ENCODE measurements at places on chromosomes 6 and 20.

DNA sequence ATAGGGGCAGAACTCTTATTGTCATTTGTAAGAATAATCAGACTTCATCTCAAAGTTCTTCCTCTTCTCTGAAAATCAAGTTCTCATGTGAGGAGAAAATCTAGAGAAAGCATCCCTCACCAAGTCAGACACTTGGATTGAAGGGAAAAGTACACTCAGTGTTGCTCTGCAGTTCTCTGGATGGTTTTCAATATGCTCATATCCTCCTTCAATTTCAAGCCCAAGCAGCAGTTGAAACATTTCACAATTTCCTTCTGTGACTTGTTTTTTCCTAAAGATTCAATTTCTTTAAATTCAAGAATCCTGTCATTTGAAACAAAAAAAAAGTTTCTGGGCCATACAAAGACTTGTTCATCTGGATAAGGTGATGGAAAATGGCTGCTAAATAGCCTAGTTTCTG, 140.2 kb upstream of the AHI1 start:
- DNase-seq: no peak

- no peak for DNase-seq
Observed at GRCh38 chr6:111184827-111185532, 97.7 kb downstream of the SLC16A10 start.

DNA sequence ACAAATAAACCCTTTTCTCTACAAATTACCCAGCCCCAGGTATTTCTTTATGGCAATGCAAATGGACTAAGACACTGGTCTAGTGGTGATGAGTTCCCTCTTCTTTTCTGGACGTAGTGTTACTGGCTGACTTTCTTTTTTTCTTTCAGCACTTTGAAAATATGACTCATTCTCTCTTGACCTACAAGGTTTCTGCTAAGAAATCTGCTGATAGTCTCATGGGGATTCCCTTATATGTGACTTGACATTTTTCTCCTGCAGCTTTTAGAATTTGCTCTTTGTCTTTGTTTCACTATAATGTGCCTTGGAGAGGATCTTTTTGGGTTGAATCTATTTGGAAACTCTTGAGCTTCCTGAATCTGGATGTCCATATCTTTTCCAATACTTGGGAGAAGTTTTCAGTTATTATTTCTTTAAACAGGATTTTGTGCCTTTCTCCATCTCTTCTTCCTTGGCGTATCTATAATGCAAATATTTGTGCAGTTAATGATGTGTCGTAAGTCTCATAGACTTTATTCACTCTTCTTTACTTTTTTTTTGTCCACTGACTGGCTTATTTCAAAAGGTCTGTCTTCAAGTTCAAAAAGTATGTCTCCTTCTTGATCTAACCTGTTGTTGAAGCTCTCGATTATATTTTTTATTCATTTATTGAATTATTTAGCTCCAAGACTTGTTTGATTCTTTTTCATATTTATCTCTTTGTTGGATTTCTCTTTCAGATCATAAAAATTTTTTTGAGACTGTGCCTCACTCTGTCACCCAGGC, 42.2 kb upstream of the TPD52L1 start:
- DNase-seq: no peak

GRCh38 chr20:63261795-63262528, 7.7 kb upstream of the NKAIN4 start:
- no peak for DNase-seq

DNA sequence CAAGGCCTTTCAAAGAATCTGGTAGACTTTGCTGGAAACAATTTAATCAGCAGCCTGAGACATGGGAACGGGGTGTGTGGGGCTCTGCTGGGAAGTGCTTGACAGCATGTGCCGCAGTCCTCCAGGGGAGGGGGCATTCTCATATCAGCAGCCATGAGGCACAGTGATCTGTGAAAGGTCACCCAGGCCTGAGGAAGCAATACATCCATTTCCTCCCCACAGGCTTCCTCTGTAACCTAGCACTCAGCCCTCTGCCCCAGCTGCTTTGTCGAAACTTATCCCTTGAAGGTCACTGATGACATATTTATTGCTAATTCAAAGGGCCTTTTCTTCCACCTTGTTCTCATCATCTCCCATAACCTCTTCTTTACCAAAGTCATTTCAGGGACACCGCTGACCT, 103.3 kb downstream of the TNFAIP3 start:
- no peak for DNase-seq

DNA sequence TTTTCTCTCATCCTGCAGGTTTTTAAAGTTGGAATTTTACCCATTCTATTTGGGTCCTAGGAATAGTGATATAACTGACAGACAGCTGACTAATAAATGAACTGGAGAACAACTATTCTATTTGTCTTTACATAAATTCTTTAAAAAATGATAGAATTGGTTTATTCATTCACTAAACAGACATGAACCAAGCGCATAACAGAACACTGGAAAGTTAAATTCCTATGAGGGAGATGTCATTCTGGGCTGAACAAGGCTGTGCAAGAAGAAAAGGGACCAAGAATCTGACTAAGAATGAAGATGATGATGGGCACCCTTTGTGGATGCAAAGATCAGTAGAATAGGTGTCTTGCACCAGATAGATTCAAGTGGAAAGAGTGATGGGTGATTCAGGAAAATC, 256.3 kb upstream of the SASH1 start:
- DNase-seq: no peak

GRCh38 chr6:25253351-25253750, 25.8 kb upstream of the CARMIL1 start:
- DNase-seq: no peak

DNA sequence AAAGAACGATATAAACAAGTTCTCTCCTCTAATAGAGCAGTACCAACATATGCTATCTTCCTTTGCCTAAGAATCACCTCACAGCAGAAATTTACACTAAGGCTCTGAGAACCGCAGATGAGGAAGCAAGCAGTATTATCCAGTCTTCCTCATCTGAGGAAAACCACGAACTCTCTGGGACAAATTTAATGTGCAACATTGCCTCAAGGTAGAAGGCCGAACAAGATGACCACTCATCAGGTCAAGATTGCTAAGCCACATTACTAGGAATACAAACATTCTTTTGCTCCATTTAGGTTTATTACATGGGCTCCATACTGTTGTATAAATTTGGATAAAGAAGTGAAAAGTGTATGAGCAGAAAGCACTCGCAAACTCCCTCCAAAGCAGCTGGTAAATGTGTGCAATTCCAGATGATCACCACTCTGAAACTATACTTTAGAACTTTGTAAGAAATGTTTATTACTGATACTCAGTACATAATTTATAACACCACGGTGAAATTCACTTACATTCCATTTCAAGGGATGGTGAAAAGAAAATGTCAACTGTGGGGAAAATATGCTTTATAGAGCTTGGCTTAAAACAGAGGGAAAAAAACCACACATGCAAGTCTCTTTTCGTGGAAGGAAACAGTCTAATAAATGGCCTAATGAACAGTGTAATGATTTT, 398.4 kb downstream of the BTBD9 start:
- no peak for DNase-seq

DNA sequence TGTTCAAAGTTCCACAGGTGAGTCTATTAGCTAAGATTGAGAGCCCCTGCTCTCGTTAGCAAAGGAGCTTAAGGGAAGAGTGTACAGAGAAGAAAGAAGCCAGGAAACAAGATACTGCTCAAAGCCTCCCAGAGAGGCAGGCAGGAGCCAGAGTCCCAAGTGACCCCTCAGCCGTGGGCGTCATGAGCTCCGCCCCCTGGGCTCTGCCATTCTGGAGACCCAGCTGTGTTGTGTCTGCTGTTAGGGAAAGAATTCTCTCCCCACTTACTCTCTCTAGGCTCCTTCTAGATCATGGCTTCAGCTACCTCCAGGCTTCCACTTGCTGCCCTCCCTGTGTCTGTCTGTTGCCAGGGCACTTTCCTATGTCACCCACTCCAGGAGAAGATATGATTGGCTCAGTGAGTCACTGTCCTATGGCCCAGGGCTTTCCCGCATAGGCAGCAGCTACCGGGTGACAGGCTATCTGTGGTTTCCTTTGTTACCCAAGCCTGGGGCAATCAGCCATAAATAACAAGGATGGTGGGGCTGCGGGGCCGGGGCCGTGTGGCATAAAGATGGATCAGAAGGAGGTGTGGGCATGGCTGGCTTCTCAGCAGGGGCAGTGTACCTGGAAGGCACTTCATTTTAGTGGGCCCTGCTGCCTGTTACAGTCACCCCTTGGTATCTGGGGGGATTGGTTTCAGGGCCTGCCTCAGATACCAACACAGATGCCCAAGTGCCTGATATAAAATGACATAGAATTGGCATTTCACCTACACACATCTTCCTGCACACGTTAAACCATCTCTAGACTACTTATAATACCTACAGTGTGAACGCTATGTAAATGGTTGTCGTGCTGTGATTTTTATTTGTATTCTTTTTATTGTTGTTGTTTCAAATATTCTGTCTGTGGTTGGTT, 118.9 kb downstream of the ARMC2 start:
- DNase-seq: no peak

GRCh38 chr6:142240179-142240578, 61.6 kb upstream of the ADGRG6 start:
- DNase-seq: no peak

DNA sequence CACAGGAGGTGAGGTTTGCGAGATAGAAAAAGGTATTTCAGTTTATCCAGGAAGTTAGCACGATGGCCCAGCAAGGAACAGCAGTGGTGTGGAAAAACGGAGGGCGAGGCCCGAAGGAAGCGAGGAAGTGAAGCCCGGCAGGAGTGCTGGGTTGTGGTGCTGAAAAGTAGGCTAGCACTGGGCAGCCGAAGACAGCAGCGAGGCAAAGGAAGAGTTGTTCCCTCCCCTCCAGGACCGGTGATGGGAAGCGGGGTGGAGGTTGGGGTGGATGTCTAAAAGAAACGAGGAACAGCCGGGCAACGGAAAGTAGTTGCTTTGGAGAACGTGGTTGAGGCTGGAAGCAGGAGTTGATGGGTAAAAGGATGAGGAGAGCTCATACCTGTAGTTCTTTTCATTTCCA, 1.4 kb downstream of the METTL24 start:
- DNase-seq: no peak

DNA sequence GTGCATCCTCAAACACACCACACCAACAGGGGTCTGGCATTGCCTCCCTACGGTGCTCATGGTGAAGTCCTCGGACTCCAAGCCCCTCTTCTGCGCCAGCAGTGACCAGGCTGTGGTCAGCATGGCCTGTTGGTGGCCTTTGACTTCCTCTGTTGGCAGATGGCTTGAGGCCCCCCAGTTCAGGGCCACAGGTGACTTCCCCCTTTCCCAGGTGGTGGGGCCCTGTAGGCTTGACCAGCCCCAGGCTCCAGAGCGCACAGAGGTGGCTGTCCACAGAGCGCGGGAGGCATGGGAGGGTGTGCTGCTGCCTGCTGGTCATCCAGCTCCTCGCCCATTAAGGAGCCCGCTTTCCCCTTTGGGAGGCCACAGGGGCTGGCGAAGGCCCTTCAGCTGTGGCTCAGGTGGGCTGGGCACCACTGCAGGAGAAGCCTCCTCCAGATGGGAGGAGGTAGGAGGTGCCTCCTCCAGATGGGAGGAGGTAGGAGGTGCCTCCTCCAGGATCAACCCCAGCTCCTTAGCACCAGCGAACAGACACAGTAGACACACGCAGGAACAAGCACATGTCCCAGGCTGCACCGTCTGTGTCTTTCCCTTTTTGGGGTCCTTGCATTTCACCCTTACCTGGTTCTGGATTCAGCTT, 52.1 kb upstream of the BHLHE23 start:
- DNase-seq: no peak

- DNase-seq: no peak
Observed at GRCh38 chr6:16803294-16804200, 42.3 kb upstream of the ATXN1 start.

DNA sequence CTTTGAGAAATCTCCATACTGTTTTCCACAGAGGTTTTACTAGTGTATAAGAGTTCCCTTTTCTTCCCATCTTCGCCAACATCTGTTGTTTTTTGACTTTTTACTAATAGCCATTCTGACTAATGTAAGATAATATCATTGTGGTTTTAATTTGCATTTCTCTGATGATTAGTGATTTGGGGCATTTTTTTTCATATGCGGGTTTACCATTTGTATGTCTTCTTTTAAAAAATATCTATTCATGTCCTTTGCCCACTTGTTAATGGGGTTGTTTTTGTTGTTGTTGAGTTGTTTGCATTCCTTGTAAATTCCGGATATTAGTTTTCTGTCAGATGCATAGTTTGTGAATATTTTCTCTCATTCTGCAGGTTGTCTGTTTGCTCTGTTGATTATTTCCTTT, 167.1 kb downstream of the PRL start:
- no peak for DNase-seq

DNA sequence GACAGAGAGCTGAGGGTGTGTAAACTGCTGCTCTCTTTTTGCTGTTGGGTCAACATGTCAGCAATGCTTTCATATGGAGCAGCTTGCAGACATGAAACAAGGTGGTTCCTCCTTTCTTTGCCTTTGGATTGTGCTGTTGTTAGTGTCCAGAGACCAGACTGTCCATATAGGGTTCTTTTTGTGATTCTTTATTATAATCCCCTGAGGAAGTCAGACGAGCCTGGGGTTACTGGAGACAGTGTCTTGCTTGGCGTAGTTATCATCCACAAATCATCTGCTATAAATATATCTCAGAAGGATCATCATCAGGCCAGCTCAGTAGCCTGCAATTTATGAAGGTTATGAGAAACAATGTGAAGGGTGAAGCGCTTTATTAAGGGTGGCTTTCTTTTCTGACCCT, 2.3 kb upstream of the ADGRB3 start:
- DNase-seq: no peak

DNA sequence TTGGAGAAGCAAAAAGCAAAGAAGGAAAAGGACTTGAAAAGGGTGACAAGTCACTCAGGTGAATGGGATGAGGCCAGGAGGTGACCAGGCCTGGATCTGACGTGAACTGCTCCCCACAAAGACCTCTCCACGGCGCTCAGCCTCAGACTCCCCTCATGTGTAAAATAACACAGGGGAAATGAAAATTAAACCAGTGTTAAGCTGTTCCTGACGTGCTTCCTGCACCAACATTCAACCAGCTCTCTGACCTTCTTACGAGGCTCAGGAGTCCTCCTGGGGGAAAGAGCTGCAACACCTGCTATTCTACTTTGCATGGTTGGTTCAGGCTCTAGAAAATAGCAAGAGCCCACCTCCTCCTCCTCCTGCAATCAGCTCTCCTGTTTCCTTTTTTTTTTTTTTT, 256.7 kb downstream of the ATXN1 start:
- DNase-seq: no peak

DNA sequence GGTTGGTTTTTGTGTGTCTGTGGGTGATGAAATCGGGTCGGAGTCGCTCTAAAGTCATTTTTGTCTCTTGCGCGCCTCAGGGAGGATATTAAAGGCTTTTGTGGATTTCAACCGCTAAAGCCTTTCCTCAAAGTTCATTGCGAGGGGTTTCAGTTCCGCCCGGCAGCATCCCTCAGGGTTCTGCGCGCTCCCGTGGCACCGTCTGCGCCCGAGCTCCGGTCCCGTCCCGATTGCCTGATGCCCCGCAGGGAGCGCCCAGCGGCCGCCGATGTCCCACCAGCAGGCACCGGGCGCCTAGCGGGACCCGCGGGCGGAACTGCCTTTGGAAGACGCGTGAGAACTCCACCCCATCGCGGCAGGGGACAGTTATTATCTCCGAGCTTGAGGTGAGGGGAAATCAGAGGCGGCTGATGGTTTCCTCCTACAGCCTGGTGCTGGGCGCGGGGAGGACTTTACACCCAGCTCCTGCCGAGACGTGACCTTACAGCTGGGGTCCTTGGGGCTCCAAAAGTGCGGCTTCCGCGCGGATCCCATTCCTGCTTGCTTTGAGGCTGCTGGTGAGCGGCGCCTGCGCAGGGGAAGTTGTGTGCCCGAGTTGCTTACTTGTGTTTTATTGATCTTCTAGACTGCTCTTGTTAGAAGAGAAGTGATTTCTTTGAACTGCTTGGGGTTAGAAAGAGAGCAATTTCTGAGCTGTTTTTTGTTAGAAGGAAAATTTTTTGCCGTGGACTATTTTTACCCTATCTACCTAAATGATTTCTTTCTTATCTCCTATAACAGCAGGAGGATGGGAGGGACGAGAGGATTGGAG, 27.1 kb downstream of the ULBP1 start:
- no peak for DNase-seq

All from stimulated activated CD4-positive, alpha-beta T cell treated with anti-CD3 and anti-CD28 coated beads, Interleukin-1b, Interleukin-23, amount 100 ng/mL, for 1 hour (primary cell).